ENCODE measurements at places on chromosomes 11 and 22.

- no peak for DNase-seq
Observed at GRCh38 chr11:86388198-86388597, 13.5 kb downstream of the CCDC81 start.

DNA sequence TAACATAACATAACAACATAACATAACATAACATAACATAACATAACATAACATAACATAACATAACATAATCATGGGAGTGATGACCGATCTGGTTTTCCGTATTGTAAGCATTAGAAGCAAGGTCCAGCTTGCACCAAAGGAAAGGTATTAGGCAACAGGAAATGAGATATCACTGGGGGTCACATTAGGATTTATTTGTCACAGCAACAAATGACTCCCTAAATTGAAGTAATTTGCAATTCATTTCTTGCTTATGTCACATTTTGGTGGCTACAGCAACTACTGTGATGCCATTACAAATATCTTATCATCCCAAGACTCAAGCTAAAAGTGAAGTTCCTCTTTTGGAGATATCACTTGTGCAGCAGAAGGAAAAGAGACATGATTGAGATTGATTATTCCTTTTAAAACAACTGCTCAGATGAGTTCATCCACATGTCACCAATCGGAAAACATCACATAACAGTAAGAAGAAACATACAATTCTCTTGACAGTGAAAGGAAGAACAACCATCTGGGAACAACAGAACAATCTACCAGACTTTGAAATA lies 1331.1 kb upstream of the RAG2 start:
- DNase-seq = no peak

DNA sequence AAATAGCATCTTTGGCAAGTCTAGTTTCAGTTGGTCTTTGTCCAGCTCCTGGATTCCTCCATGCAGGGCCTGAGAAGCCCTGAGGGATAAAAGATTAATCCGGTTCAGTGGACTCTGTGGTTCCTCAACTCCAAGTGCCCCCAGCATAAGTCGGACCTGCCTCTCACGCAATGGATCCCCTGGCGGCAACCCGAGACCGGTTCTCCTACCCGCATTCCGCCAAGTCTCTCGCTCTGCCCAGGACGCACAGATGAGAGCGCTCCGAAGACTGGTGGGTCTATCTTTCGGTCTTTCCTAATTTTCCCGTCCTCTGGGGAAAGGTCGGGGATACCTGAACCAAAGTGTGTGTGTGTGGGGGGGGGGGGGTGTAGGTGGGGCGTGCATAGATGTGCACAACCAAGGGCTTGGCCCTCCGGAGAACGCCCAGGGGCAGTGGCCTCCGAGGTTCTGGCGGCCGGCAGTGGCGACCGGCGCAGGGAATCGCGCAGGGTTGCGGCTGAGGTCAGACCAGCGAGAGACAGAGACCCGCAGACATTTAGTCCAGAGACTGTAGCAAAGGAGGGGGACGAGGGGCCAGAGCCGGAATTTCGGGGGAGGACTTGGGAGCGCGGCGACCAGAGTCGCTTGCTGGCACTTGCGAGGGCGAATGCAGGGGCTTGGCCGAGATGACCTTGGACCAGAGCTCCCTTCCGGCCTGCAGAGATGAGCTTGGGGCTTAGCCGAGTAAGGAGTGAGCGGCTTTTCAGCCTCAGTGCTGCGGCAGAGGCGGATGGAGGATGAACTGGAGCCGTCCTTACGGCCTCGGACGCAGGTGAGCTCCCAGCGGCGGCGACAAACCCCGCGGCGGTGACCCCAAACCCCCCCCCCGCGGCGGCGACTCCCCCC lies 712 bp upstream of the SLC2A11 start:
- DNase-seq = no peak

- DNase-seq = no peak
Observed at GRCh38 chr22:30044369-30044768, 35.9 kb upstream of the HORMAD2 start.

DNA sequence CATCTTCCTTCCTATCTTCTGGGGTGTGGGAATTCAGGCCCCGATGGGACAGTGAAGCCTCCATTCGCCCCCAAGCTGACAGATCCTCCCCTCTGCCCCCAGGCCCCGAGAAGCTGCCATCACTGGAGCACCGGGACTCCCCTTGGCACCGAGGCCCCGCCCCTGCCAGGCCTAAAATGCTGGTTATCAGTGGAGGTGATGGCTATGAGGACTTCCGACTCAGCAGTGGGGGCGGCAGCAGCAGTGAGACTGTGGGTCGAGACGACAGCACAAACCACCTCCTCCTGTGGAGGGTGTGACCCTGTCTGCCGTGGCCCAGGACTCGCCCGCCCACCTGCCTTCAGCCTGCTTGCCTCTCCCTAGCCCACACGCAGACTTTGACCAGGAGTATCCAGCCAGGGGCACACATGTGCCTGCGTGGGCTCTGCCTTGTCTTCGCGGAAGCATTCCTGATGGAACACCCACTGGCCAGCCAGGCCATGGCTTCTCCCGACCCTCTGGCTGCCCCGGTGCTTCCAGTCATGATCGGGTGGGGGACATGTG lies 8.6 kb upstream of the RELT start:
- peak; percentile 22 for DNase-seq

- DNase-seq = no peak
Observed at GRCh38 chr11:47917599-47918369, 62.6 kb upstream of the PTPRJ start.

Measured in stimulated activated CD4-positive, alpha-beta T cell treated with anti-CD3 and anti-CD28 coated beads, Interleukin-1b, Interleukin-23, amount 100 ng/mL, for 48 hours (primary cell).